ENCODE measurements at places on chromosomes 2 and 18. TPM values are rescaled to one million over a fixed set of nuclear protein-coding genes. Genes with fewer than 3 reads are reported as not detected.
A peak's percentile ranks its signal among the peaks of the same experiment; 100 is the strongest.

DNA sequence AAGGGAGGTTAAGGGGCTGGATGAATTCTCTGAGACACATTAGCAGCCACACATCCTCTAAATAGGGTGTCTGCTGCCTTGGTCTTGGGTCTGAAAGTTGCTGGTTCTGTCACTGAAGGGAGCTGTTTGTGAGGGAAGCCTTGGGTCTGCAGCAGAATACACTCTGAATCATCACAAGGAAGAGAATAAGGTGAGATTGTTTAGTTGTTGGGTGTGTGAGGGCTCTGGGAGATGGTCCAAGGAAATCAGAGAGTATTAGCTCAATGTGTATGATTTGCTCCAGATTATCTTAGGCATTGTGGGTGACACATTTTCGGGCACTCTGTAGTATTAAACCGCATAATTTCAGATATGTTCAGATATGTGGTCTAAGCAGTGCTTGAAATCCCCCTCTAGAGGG lies 548.5 kb downstream of the SLC4A3 start:
- no peak for DNase-seq

PLGLB2 gene
- polyA plus RNA-seq: 5.0 TPM

CCL20 gene
- 0.94 TPM for polyA plus RNA-seq

GRCh38 chr2:50344509-50345106 lies 687.3 kb downstream of the NRXN1 start:
- no peak for DNase-seq

DLX2 gene
- polyA plus RNA-seq: 0.15 TPM

GRCh38 chr2:170180031-170180566 lies 2.2 kb downstream of the MYO3B start:
- DNase-seq: peak; percentile 29

TMEM247 gene
- not detected for polyA plus RNA-seq

GALNT5 gene
- polyA plus RNA-seq: 0.79 TPM

GRCh38 chr2:71513096-71513495 lies 59.7 kb downstream of the DYSF start:
- DNase-seq: no peak

DNA sequence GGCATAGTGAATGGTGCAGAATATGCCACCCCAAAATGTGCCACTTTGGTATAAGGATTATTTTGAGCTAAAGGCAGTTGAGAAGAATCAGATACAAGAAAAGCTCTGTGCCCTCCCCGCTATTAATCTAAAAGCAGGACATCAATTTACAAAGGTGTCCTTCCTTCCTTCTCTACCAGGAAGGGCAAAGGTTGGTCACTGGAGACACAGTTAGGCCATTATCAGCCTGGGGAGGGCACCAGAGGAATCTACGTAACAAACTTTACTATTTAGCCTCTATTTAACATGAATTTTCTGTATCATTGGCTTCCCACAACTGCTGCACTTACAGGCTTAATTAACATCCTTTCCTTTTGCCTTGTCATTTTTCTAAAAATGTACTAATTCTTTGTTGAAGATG lies 52.6 kb downstream of the MEP1B start:
- no peak for DNase-seq

TUBA4B gene
- 0.46 TPM for polyA plus RNA-seq

DNA sequence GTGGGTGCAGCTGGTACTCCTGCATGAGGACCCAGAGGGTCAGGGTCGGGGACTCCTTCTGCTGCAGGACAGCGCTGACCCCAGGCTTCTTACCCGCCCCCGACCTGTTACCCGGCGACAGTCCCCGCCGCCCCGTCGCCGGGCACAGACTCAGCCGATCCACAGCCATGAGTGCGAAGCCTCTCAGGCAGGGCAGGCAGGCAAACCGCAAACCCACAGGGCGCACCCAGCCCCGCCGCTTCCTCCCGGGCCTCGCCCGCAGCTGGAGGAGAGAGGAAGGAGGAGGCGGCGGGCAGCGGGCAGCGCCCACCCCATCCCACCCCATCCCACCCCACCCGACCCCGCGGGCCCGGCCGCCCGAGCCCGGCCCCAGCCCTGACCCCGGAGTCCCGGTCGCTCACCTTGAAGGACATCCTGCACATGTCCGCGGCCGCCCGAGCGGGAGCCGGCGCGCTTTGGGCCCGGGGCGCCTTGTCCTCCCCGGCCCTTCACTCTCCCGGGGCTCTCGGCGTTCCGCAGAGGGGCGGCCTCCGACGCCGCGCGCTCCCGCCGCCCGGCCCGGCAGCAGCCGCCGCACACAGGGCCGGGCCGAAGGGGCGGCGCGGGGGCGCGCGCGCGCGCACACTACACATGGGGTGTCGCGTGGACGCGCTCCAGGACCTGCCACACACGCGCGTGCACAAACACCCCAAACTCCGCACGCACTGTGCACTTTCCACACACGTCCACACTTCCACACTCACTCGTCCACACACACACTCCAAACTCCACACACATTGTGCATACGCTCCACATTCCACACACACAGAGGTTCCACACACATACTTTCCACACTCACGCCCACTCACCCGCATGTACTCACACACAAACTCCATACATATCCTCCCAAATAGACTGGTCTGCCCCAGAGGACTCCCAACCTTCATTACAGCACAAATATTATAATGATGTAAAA lies at the start of gene ANKRD29:
Gene ANKRD29 (minus strand): TSS at position 603 of the 955 bp plus-strand sequence. CDS start 181 bp downstream, at position 422.
- DNase-seq: peak; percentile 10

- no peak for DNase-seq
These were observed 52.0 kb downstream of the ZFP36L2 start for GRCh38 chr2:43174368-43174916.

CAPN14 gene
- 0.09 TPM for polyA plus RNA-seq

GRCh38 chr2:19195661-19196060 lies 162.8 kb downstream of the OSR1 start:
- DNase-seq: no peak

OST4 gene
- 268 TPM for polyA plus RNA-seq

GRCh38 chr2:129061069-129061768 lies 742.6 kb upstream of the HS6ST1 start:
- no peak for DNase-seq

DNA sequence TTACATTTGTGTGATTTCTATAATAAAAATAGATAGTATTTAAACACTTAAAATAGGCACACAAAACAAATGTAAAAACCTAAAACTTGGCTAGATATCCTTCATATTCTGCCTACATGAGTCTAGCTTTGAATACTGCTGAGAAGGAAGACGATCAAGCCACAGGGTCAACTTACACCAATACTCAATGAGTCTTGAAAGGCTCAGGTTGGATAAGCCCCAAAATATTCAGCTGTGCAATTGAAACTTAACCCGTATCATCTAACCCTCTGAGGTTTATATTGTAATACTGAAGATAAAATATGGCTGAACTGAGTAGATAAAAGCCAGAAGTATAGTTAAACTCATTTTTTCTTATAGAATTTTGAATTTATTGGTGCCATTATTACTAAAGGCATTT lies 313.0 kb upstream of the NRXN1 start:
- no peak for DNase-seq
